ENCODE measurements at places on chromosomes 16 and 17. TPM values are rescaled to one million over a fixed set of nuclear protein-coding genes. Genes with fewer than 3 reads are reported as not detected.

DNA sequence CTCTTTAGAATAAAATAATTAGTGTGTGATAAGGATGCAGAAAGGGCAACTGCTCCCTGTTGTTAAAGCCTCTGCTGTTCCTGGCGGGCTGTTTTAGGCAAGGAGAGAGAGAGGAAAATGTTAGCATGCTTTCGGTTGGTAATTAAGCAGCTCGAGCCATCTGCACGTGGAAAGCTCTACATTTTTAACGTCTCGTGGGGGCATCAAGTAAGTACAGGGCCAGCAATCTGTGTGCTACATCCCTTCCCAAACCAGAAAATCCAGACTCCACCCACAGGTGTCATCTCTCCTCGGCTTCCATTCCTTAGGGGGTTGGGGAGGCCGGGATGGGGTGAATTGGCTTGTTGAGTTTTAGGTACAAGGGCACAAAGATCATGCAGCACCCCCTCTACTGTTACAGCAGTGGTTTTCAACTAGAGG lies 62.4 kb upstream of the MARCHF10 start:
- no peaks in the 10 kb centered on the region for H3K36me3 ChIP-seq
- no peak overlapping the region for H3K4me3 ChIP-seq
- no peaks in the 10 kb centered on the region for H3K4me1 ChIP-seq

DNA sequence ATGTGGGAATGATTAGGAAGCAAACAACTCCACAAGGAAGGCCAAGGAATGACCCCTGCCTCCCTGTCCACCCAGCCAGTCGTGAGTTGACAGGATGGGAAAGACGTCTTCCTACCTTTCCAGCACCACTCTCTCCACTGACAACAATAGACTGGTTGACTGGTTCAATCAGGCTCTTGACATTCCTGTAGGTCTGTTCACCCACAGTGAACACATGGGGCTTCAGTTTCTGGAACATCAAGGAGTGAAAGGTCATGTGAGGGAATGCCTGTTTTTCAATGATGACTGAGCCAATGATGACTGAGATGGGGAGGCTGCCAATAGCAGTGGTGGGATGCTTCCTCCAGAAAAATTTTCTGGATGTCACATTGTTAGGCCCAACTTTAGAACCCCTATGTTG lies 9.6 kb downstream of the MYO19 start:
- H3K36me3 ChIP-seq: peaks cover 11% of the 10 kb centered on the region
- H3K4me1 ChIP-seq: no peaks in the 10 kb centered on the region
- no peak for DNase-seq
- no peak overlapping the region for H3K4me3 ChIP-seq
- no peak overlapping the region for H3K27ac ChIP-seq

- H3K4me3 ChIP-seq: no peak overlapping the region
- no peak for DNase-seq
- no peaks in the 10 kb centered on the region for H3K27me3 ChIP-seq
- H3K27ac ChIP-seq: no peak overlapping the region
Observed at GRCh38 chr16:27828671-27829070, 234.8 kb downstream of the GSG1L start.

GRCh38 chr17:39769974-39770587 lies 32.3 kb downstream of the GRB7 start:
- peak overlapping the region; percentile 79 for H3K4me3 ChIP-seq
- peak; percentile 84 for DNase-seq
- H3K27ac ChIP-seq: peak overlapping the region; percentile 95
- H3K36me3 ChIP-seq: peaks cover 50% of the 10 kb centered on the region

GRCh38 chr17:64398320-64398719 lies 7.7 kb upstream of the PECAM1 start:
- H3K36me3 ChIP-seq: no peaks in the 10 kb centered on the region
- H3K27ac ChIP-seq: no peak overlapping the region
- no peak overlapping the region for H3K4me3 ChIP-seq

Gene KRT31
- not detected for total RNA-seq

Gene EVI2A
- 22.9 TPM for total RNA-seq

DNA sequence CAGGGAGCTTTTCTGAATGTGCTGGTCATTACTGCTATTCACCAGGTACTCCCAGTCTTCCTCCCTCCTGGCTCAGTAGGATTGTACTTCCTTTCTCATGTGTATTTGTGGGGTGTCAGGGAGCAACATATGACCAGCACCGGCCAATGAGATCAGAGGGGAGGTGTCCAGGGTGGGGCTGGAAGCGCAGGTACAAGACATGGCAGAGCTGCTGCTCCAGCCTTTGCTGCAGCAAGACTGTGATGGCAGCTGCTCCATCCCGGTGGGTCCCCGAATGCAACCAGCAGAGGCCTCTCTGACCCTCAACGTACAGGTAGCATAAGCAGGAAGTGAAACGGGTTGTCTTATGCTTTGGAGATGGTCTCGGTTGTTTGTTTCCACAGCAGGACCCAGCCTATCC lies 53.8 kb upstream of the CACNG5 start:
- no peak overlapping the region for H3K27ac ChIP-seq
- H3K27me3 ChIP-seq: no peaks in the 10 kb centered on the region
- H3K36me3 ChIP-seq: no peaks in the 10 kb centered on the region
- H3K4me1 ChIP-seq: no peaks in the 10 kb centered on the region
- no peak overlapping the region for H3K4me3 ChIP-seq
- no peak for DNase-seq

GRCh38 chr17:72249441-72249840 lies 128.6 kb downstream of the SOX9 start:
- H3K36me3 ChIP-seq: no peaks in the 10 kb centered on the region
- no peak overlapping the region for H3K4me3 ChIP-seq
- no peak for DNase-seq
- H3K27me3 ChIP-seq: no peaks in the 10 kb centered on the region
- H3K4me1 ChIP-seq: no peaks in the 10 kb centered on the region

- H3K4me3 ChIP-seq: no peak overlapping the region
- H3K36me3 ChIP-seq: no peaks in the 10 kb centered on the region
- no peaks in the 10 kb centered on the region for H3K4me1 ChIP-seq
- no peak overlapping the region for H3K27ac ChIP-seq
- no peaks in the 10 kb centered on the region for H3K27me3 ChIP-seq
Observed at GRCh38 chr17:36682773-36683172, 81.4 kb downstream of the MRM1 start.

Gene PRSS22
- not detected for total RNA-seq

Gene KRT36
- not detected for total RNA-seq

GRCh38 chr16:29993903-29994599 lies 1.4 kb downstream of the HIRIP3 start:
- H3K27ac ChIP-seq: no peak overlapping the region
- DNase-seq: no peak
- no peaks in the 10 kb centered on the region for H3K27me3 ChIP-seq

Gene GAN
- 6.6 TPM for total RNA-seq

Gene RAC3
- 14.6 TPM for total RNA-seq

Gene ARHGAP23
- total RNA-seq: 5.8 TPM

Gene KRT9
- total RNA-seq: not detected

DNA sequence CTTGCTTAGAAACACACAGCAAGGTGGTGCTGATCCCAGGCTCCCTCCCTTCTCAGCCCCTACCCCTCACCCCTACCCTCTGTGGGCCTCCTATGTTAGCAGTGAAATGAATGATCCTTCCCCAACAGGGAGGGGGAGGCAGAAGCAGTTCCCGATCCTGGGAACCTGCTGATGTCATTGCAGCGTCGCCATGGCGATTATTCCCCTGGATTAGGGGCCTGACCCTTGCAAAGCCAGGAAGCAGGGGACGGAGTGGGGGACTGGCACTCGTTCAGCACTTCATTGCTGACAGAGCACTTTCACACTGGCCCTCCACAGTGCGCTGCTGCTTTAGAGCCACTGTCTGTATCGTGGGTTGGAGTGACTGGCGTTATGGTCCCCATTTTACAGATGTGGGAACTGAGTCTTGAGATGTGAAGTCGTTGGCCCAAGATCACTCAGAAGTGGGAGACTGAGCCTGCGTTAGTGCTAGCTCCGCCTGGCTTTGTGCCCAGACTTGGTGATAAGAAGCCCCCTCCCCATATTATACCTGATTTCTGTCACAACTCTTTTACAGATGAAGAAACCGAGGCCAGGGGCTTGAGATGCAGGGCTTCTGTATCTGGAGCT lies 26.6 kb downstream of the LASP1 start:
- no peak overlapping the region for H3K27ac ChIP-seq
- H3K4me3 ChIP-seq: no peak overlapping the region
- H3K27me3 ChIP-seq: no peaks in the 10 kb centered on the region
- DNase-seq: no peak
- H3K36me3 ChIP-seq: peaks cover 22% of the 10 kb centered on the region
- H3K4me1 ChIP-seq: peaks cover 28% of the 10 kb centered on the region

GRCh38 chr16:17365591-17366298 lies 105.0 kb downstream of the XYLT1 start:
- no peak for DNase-seq
- H3K4me1 ChIP-seq: peaks cover 48% of the 10 kb centered on the region
- H3K27ac ChIP-seq: no peak overlapping the region
- no peak overlapping the region for H3K4me3 ChIP-seq

DNA sequence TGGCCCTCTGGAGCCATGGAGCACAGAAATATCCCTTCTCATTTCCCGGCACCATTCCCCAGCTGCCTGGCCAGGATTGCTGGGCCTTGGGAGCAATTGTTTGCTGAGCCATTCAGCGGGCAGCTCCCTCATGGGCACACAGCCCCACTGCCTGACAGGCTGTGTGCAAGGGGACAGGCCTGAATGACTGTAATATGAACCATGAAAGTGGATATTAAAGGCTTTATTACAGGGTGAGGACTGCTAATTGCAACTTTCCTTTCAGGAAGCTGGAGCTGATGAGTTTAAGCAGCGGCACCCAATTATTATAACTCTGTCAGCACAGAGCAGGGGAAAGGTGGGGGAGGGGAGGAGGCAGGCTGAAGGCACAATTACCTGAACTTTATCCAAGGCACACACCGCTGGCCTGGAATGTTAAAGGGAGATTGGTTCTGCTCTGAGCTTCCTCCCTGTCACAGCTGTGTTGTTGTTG lies 159.8 kb upstream of the SDK2 start:
- no peaks in the 10 kb centered on the region for H3K4me1 ChIP-seq
- no peaks in the 10 kb centered on the region for H3K36me3 ChIP-seq
- no peak overlapping the region for H3K4me3 ChIP-seq
- DNase-seq: no peak

Gene TMEM106A
- total RNA-seq: 14.6 TPM

GRCh38 chr16:46801428-46802049 lies 29.4 kb downstream of the C16orf87 start:
- peaks cover 18% of the 10 kb centered on the region for H3K36me3 ChIP-seq
- H3K27ac ChIP-seq: no peak overlapping the region
- H3K4me3 ChIP-seq: no peak overlapping the region
- H3K4me1 ChIP-seq: no peaks in the 10 kb centered on the region
- H3K27me3 ChIP-seq: no peaks in the 10 kb centered on the region

GRCh38 chr16:54239456-54239855 lies 47.1 kb downstream of the IRX3 start:
- DNase-seq: no peak
- H3K4me1 ChIP-seq: no peaks in the 10 kb centered on the region
- H3K4me3 ChIP-seq: no peak overlapping the region
- no peaks in the 10 kb centered on the region for H3K36me3 ChIP-seq
- H3K27me3 ChIP-seq: no peaks in the 10 kb centered on the region

GRCh38 chr17:2400474-2400866 lies 390 bp downstream of the MNT start:
- peak overlapping the region; percentile 95 for H3K27ac ChIP-seq
- no peaks in the 10 kb centered on the region for H3K36me3 ChIP-seq
- no peaks in the 10 kb centered on the region for H3K27me3 ChIP-seq
- peak overlapping the region; percentile 98 for H3K4me3 ChIP-seq
- no peak for DNase-seq

- no peaks in the 10 kb centered on the region for H3K4me1 ChIP-seq
- H3K36me3 ChIP-seq: no peaks in the 10 kb centered on the region
- H3K27ac ChIP-seq: no peak overlapping the region
- no peak for DNase-seq
Observed at GRCh38 chr16:9344508-9344907, 253.1 kb downstream of the HAPSTR1 start.

DNA sequence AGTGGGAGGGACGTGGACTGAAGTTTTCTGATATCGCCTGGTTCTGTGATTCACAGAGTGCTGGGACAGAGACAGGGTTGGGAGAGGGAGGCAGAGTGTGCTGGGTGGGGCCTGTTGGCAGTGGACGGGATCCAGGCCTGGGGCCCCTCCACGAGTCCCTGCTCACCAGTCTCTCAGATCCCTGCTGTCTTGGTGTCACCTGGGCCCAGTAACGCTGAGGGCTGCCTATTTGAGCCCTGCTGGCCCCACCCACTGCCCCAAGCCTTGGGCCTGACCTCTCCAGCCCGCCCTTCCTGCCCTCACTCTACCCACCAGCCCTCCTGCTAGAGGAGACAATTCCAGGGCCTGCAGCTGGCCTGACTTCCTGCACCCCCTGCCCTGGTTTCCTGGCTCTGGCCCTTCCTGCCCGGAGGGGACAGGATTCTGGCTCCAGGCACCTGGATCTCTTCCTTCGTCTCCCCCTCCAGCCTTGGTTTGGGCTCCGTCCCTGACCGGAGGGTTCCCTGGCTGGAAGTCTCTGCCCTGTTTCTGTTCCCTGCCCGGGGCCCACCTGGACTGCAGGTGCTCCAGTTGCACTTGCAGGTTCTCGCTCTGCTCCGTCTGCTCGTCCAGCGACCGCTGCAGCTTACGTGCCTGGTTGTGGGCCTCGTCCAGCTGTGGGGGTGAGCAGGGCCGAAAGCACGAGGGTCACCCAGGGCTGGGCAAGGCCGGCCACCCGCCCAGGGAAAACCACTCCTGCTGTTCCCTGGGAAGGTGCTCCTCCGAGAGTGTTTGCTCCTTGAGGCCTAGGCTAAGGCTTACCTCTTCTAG lies 21.4 kb downstream of the CCDC102A start:
- no peak overlapping the region for H3K27ac ChIP-seq
- peaks cover 3% of the 10 kb centered on the region for H3K36me3 ChIP-seq
- peaks cover 3% of the 10 kb centered on the region for H3K4me1 ChIP-seq
- H3K27me3 ChIP-seq: no peaks in the 10 kb centered on the region
- no peak for DNase-seq

GRCh38 chr17:7173687-7174602 lies 5.2 kb downstream of the ASGR1 start:
- H3K4me3 ChIP-seq: no peak overlapping the region
- H3K36me3 ChIP-seq: no peaks in the 10 kb centered on the region

Gene ELMO3
- 4.7 TPM for total RNA-seq

GRCh38 chr17:59845595-59846393 lies 46.9 kb downstream of the TUBD1 start:
- peak overlapping the region; percentile 28 for H3K4me3 ChIP-seq
- no peaks in the 10 kb centered on the region for H3K36me3 ChIP-seq
- no peak for DNase-seq
- no peaks in the 10 kb centered on the region for H3K27me3 ChIP-seq

GRCh38 chr16:2468725-2469398 lies 2.2 kb upstream of the NTN3 start:
- H3K36me3 ChIP-seq: no peaks in the 10 kb centered on the region
- peak overlapping the region; percentile 24 for H3K27ac ChIP-seq
- H3K27me3 ChIP-seq: no peaks in the 10 kb centered on the region
- peak overlapping the region; percentile 72 for H3K4me3 ChIP-seq

Gene MT1F
- 1.1 TPM for total RNA-seq

DNA sequence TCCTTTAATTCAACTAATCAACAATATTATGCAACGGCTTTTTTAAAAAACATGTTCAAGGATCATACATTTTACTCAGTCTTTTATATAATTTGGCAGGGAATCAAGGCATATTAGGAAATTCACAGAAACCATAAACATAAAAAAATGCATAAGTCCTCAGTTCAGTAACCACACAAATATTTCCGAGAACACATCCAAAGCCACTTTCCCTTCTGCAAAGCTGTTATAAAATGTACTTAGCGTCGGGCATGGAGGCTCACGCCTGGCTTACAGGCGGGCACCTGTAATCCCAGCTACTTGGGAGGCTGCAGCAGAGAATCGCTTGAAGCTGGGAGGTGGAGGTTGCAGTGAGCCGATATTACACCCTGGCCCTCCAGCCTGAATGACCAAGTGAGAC lies 9.7 kb upstream of the ZC3H7A start:
- H3K27me3 ChIP-seq: no peaks in the 10 kb centered on the region
- H3K4me3 ChIP-seq: no peak overlapping the region
- H3K36me3 ChIP-seq: no peaks in the 10 kb centered on the region
- no peak for DNase-seq

Data from GM12878 (cell line).